ENCODE measurements at places on chromosomes 5 and 9.

- DNase-seq, result no peak
These were observed 16.4 kb upstream of the RUFY1 start for GRCh38 chr5:179533907-179534306.

DNA sequence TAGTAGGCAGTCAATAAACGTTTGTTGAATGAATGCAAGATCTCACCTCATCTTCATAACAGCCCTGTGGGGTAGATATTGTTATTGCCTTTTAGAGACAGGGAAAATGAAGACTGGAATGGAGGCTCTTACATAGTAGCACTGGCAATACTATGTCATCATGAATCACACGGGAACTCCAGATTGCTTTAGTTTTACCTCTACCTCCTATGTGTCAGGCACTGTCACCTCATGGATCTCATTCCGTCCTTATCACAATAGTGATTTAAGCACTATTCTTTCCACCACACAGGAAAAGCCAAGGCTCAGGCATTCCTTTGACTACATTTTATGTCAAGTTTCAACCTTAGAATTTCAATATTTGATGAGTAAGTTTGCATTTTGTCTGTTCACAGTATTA is 2.9 kb upstream of the EPB41L4B start:
- DNase-seq, result no peak

DNA sequence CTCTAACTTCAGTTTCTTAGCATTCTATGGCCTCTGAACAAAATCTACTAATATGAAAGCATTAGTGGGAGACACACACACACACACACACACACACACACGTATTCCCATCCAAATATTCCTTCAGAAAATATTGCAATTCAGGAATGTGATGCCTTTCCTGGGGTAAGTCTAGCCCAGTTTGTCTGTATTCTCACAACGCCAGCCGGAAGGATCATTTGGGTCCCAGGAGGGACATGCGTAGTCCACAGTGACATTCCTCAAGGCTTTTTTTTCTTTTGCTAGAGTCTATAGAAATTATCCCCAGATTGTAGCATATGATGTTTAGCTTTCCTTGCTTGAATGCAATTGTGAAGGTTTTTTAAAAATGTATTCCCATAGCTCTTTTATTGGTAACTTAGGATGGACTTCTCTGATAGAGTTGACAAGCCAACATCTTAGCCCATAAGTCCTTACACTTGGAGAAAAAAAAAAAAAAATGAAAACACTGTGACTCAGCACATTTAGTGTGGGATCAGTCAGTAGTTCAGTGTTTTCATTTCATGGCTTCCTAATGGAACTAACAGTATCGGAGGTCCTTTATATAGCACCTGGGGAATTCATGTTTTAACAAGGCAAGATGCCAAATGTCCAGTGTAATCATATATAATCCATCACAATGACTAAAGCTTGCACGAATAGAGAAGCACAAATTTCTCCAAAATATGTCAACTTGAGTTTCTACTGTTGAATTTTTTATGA is 316.5 kb downstream of the DIRAS2 start:
- no peak for DNase-seq

DNA sequence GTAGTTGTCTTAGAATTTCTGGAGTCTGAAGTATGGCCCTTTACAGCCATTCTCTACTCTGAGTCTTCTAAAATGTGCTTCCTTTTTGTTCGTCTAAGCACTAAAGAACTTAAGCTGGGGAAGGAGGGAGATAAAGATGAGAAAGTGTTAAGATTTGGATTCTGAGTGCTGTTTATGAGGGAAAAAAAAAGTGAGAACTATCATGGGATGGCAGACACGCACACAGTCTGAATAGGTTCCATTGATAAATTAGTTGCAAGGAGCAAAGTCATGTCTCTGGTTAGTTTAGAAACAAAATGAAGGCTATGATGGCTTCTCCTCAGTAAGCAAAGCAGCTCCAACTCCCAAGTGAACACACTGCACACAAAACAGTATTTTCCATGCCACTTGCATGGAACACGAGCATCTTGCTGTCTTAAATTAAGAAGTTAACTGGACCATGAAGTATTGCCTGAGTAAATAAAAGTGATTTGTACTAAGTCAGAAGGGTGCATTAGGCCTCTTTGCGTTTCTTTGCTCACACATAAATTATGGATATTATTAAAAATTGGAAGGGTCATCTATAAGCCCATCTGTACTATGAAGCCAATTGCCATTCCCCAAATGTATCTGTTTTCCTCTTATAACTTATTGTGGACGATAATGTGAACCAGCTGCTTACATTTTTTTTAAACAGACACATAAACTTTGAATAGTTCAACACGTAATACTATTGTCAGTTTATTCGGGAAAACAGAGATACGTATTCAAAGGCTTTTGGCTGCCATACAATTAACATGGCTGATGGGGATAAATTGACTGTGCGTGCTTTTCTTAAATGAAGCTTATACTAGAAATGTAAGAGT is 199.3 kb downstream of the SGCD start:
- peak; percentile 16 for DNase-seq

DNA sequence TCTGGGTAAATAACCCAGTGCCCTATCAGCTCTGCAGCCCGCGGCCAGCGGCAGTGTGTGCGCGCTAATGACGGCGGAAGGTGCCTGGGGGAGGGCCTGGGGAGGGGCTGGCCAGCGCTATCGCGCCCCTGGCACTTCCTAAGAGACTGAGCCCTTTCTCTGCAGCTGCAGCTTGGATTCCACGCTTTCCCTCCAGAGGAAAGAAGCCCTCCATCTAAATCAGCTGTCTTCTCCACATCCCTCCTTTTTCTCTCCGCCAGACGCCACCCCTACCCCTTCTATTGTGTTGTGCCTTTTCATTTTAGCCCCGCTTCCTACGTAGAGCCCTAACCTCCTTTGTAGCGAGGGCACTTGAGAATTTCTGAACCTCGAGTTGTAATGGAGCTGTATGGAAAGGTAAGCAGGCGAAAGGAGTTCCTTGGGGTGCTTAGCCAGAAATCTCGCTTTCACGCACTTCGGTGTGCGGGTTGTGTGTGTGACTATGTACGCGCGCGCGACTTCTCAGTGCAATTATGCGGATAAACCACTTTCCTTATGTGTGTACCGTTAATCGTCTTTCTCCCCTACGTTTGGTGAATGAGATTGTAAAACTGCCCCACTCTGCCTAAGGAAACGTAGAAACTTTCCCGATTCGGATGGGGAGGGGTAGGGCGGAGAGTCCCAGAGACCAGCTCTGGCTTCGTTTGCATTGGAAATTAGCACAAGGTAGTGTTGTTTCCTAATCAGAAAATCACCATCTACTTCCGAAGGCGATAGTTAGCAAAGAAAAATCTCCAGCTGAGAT is 664 bp upstream of the RAB3C start:
- DNase-seq, result no peak

DNA sequence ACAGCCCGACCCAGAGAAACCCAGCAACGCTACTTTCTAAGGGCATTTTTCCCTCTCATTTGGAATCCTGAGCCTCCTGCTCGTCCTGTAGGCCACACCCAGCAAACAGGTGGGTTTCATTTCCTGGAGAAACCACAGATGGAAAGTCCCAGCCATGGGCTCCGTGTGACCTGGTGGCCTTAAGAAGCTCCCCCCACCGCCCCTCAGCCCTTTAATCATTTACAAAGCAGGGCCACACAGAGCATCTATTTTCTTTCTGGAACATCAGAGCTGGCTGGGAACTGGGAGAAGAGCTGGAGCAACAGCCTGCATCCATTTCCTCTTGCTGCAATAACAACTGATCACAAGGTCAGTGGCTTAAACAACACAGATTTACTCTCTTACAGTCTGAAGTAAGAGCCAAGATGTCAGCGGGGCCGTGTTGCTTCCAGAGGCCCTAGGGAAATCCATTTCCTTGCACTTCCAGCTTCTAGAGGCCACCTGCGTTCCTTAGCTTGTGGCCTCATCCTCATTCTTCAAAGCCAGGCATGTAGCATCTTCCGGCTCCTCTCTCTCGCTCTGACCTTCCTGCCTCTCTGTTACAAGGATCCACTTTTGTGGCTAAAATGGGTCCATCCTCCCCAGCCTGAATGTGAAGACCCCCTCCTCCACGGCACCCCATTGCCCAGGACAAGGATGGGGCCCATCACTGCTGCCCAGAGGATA is 40.5 kb downstream of the C9orf50 start:
- no peak for DNase-seq

DNA sequence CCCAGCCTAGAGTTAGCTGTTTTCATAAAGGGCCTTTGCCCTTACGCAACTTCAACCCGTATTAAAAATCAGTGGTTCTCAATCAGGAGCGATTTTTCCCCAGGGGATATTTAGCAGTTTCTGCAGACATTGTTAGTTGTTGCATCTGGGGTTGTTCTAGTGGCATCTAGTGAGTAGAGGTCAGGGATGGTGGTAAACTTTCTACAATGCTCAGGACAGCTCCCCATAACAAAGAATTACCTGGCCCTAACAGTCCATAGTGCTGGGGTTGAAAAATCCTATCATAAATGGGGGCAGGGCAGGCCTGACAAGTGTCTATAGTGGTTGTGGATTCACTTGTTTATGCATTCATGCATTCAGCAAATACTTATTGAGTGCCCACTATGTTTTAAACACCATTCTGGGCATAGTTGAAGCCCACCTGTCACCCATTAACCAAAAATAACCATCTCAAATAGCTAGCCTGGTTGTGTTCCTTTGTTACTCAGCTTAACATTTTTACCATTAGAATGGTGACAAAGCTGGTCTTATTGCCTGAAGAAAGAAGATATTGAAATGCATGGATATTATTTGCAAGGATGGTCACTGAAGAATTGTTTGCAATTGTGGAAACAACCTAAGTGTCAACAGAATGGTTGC is 15.9 kb upstream of the FGF1 start:
- no peak for DNase-seq

- DNase-seq, result no peak
These were observed 145.5 kb upstream of the POU5F2 start for GRCh38 chr5:93886917-93887361.

- no peak for DNase-seq
These were observed 597.2 kb upstream of the CDH10 start for GRCh38 chr5:25241981-25242380.

DNA sequence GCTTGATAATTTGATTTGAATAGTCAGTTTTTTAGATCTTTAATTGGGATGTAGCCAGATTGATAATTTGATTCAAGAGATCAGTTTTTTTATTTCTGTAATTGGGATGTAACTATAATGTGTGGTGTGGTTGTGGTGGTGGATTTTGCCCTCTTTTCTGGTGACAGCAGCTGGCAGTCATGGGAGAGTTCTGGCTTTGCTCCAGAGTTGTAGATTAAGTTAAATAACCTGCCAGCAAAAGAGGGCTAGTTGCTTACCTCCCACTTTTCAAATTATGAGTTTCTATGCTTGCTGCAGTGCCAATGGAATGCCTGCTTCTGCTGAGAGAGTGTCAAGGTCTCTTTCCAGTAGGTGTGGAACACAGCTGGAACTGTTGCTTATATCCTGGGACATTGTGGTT is 315.1 kb downstream of the CCDC171 start:
- DNase-seq, result no peak

DNA sequence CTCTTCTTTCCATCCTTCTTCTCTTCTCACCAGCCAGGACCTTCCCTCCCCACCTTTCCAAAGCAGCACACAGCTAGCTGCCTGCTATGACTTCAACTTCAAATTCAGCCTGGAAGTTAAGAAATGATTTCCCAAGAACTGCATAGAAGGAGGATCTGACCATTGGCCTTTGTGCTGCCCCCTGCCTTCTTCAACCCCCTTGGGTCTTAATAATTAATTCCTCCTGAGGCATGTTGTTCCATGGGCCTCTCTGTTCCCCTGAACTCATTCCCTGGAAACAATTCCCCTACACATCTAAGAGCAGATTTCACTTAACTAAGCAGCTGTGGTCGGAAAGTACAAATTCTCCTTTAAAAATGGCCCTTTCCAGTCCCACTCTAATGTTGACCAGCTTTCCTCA is 62.4 kb downstream of the ADAMTS12 start:
- no peak for DNase-seq

DNA sequence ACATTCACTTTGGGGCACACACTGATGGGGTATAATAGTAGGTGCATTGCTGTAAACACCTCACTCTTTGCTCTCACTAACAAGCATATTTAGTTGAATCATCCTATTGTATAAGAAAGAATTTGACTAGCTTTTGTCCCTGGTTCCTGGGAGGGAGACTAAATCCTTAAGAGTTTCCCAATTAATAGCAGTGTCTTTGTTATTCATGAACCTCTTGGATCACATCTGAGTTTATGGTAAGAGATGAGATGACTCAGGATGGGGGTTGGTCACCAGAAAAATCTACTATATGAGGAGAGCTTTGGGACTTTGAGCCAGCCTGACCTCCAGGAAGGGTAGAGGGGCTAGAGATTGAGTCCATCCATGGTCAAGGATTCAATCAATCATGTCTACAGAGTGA is 56.8 kb downstream of the PUM3 start:
- DNase-seq, result no peak

DNA sequence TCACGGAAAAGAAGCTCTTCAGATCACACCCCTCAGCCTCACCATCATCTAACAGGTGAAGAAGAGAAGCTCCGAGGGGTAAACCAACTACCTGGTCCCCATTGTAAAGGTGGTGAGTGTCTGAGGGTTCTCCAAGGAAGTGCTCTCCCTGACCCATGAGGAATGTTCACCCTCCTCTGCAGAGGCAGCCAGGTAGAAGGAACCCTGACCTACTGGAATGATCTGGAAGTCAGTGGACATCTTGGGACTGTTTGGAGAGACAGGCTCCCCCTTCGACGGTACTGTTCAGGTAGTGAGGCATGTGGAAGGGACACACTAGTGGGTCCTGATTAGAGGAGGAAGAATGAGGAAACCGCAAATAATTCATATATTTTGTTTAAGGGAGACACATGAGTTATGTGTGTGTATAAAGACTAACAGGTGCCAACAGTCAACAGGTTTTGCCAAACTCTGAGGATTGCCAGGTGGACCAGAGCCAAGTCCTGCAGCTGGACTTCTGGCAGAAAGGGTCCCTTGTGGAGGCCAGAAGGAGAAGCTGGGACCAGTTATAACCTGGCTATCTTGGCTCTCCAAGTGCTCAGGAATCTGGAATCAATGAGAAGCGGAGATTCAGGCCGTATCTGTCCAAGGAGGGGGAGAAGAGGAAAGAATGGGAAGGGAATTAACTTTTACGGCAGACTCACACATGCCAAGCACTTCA is 3.0 kb upstream of the ZBTB34 start:
- DNase-seq, result no peak
